Esophagus mucosa (tissue), 1 donor: ENCODE measurements at places on chromosomes 4 and X. TPM values are rescaled to one million over a fixed set of nuclear protein-coding genes. Genes with fewer than 3 reads are reported as not detected.

DNA sequence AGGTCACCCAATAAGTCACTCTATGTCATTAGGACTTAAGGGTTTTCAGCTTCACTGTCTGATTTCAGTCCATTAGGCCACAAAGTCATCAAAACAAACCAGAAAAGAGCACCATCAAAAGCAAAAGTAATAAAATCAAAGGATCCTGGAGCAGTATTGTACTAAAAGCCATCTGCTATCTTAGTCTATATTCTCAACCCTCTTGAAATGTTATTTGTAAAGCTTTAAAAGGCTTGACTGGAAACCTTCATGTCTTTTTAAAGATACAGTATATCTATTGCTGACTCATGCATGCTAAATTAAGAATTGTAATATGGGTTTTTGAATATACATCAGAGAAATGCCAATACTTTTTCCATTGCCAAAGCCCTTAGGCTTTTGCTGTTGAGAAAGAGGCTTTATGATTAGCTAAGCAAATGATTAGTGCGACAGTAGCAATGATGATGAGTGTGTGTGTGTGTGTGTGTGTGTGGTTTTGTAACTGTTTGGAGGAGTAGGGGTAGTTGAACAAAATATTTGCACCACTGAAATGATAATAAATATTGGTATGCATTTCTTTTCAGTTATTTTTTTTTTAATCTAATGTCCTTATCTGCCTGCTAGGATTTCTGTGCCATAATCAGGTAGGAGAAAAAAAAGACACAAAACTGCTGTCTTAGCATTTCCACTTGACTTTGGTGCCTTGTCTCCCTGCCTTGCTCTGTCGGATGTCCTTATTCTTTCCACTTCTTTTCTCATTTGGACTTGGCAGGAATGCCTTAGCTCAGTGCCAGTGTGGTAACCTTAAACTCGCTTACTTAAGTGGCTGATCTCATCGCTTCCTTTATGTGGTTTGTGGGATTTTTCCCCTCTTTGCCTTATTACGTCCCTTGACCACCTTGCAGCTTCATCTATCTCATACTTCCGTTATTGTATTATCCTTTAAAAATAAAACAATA, 119.7 kb downstream of the PCDH7 start:
- ATAC-seq: no peak

DNA sequence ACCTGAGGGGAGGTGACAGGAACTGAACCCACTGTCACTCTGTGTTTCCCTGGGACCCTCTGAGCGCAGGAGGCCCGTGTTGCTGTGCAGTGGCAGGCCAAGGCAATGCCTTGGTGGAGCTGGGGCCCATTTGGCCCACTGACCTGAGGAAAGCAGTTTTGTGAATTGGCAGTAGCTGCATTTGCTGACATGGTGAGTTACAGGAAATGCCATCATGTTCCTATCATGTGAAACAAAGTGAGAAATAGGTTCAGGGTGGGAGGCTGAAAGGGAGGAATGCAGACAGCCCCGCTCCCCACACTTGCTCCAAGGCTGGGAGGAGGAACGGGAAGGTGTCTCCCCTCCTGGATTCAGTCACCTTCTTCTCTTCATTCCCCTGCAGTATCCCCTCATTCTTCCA, 146.1 kb downstream of the PTTG2 start:
- ATAC-seq: no peak

STOX2 gene
- total RNA-seq: 12.0 TPM

GRCh38 chr4:152348670-152349069, 187.2 kb downstream of the FBXW7 start:
- no peak for ATAC-seq

- ATAC-seq: no peak
These were observed 33.5 kb downstream of the ACE2 start for GRCh38 chrX:15567267-15567666.

DNA sequence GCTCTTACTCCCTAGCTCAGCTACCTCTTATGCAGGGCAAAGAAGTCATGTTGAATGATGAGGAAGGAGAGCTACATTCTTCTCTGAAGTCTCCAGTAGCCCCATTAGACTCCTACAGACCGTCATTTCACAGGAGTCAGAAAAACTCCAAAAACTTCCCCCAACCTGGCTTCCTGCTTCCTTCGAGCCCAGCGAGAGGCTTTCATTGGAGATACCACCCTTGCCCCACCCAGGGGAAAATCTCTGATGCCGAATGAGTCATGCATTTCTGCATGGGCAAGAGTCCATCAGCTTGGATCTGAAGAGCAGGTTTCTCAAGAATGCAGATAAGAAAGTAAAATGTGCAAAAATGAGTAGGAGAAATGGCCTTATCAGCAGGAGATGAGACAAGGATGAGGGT, 53.0 kb downstream of the ARSF start:
- peak; percentile 92 for ATAC-seq

- ATAC-seq: no peak
These were observed 136.4 kb upstream of the NDST4 start for GRCh38 chr4:115249808-115250207.

DNA sequence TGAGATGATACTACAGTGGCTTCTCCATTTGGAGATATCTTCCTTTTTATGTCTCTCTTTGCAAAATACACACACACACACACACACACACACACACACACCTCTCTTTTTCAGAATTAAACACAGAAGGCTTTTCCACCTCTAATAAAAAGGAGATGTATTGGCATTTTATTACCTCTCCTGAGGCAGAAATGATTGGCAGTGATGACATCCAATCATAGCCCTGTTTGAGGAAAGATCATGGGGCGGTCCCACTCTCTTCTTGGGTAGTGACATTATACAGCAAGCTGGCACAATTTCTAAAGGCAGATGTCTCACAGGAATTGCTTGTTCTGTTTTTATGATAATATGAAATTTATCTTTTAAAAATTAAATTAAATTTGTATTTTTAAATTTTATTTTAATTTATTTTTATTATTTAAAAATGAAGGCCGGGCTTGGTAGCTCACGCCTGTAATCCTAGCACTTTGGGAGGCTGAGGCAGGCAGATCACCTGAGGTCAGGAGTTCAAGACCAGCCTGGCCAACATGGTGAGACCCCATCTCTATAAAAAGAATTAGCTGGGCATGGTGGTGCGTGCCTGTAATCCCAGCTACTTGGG, 15.6 kb downstream of the CHRNA9 start:
- no peak for ATAC-seq

UCP1 gene
- total RNA-seq: not detected

DNA sequence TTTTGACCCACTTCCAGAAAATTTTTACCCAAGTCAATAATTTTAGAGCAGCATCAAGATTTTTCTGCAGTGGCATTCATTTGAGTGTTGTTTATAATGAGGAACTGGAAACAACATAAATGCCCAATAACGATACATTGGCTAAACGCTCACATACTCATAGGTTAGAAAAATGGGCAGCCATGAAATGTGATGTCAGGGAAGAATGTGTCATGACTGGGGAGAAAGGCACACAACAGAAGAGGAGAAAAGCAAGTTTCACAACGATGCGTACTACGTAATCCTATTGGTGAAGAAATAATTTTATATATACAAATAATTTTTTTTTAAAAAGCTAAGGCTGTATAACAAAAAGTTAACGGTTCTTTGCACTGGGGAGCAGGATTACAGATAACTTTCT, 33.6 kb upstream of the MAP3K15 start:
- ATAC-seq: no peak

- ATAC-seq: peak; percentile 45
These were observed 915 bp upstream of the RAB33B start for GRCh38 chr4:139453041-139453370.

DNA sequence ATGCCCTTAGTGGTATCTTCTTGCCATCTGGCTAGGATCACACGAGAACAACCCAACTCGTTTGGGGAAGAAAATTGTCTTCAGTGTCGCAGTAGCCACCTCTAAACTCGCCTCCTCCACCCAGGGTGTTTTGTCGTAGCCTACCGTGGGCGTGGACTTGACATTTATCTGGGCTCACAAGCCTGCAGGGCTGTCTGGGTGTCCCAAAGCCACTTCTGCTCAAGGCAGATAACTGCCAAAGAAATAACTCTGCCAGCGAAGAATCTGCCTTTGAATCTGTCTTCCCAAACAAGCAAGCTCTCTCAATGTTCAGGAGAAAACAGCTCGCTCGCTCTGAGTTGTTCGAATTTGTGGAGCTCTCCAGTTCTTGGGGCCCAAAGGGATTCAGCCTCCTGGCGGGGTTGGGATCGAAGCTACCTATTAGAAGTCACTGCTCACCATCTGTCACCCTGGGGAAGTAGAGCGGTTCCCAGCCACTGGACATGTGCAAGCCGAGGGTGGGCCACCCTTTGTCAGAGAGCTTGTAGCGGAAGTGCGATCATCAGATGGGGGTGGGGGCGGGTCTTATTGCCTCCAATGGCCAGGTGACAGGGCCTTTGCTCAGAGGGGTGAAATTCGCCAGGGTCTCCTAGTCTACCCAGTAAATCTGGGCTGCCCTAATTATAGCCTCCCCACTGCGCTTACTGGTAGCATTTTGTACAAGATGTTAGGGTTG, 14.8 kb downstream of the BLOC1S4 start:
- ATAC-seq: no peak

DNA sequence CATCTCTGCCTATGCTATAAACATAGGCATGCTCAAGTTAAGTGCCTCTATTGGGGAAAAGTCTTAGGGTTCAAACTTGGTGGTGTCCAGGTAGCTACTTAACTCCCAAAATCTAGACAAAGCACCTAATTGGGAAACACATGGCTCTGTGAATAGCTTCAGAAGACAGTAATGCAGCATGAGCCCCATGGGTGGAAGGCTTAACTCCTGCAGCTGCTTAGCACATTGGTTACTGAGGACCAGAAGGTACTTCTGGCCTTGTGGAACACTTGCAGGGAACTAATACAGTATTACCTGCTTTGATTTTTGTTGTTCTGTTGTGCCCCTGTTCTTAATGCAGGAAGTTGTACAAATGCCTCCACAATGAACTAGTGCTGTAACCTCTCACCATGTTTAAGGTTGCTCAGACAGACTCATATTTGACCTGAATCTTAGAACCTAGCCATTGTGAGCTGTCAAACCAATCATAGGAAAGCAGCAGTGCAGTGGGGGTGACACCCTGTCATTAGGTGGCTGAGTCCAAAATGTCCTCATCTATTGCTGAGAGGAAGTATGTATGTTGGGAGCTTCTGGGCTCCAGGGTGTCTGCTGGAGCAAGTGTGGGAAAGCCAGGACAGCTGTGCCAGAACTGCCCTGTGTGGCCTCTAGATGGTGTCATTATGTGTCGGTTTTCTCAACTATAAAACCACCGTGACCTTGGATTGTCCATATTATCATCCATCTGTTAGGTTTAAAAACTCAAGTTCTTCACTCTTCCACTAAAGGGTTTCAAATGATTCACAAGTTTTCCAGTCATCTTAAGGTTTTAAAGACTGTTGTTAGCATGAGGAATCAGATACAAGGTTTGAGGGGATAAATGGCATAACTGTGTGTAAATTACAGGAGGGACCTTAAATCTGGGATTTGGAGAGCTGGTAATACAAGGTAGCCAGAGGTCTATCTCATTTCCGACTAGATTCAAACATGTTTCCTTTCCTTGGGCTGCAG, 69.9 kb upstream of the WDR1 start:
- no peak for ATAC-seq

DNA sequence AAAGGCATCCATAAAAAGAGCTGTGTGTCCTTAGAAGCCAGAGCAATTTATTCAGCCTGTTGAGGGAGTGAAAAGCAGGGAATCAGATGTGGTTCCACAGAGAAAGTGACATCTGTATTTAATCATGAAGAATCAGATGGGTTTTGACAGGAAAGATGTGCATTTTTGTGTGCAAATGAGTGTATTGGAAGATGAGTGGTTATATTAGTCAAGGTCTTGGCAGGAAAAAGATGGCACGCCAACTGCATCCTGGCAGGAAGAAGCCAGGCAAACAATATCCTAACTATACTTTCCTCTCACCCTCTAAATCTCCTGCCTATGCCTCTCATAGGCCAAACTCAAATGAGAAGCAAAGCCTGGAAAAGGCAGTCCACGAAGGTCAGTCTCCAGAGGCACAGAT, 59.1 kb downstream of the SCFD2 start:
- ATAC-seq: no peak

SPATA4 gene
- not detected for total RNA-seq

CSAG2 gene
- total RNA-seq: not detected

GRCh38 chr4:158208963-158209640, 1.2 kb upstream of the TMEM144 start:
- ATAC-seq: no peak

GRCh38 chrX:109283870-109284269, 198.0 kb downstream of the GUCY2F start:
- no peak for ATAC-seq

- ATAC-seq: no peak
These were observed 1429.4 kb upstream of the ADGRL3 start for GRCh38 chr4:59770601-59771264.

DNA sequence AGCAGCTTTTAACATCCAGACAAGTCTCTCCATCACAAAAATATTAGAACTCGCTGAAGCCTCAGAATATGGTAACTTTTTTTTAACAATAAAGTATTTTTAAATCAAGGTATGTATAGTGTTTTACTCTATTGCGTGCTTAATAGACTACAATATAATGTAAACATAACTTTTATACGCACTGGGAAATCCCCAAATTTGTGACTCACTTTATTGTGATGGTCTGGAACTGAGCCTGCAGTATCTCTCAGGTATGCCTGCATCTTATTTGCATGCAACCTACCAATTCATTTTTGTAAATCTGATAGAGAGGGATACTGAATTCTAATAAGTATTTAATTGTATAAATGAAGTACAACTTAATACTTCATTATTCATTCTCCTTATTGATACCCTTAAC, 823.5 kb downstream of the ADGRL3 start:
- no peak for ATAC-seq

PHKA1 gene
- 6.7 TPM for total RNA-seq

- ATAC-seq: no peak
These were observed 2.6 kb downstream of the NSD2 start for GRCh38 chr4:1873776-1874175.

DNA sequence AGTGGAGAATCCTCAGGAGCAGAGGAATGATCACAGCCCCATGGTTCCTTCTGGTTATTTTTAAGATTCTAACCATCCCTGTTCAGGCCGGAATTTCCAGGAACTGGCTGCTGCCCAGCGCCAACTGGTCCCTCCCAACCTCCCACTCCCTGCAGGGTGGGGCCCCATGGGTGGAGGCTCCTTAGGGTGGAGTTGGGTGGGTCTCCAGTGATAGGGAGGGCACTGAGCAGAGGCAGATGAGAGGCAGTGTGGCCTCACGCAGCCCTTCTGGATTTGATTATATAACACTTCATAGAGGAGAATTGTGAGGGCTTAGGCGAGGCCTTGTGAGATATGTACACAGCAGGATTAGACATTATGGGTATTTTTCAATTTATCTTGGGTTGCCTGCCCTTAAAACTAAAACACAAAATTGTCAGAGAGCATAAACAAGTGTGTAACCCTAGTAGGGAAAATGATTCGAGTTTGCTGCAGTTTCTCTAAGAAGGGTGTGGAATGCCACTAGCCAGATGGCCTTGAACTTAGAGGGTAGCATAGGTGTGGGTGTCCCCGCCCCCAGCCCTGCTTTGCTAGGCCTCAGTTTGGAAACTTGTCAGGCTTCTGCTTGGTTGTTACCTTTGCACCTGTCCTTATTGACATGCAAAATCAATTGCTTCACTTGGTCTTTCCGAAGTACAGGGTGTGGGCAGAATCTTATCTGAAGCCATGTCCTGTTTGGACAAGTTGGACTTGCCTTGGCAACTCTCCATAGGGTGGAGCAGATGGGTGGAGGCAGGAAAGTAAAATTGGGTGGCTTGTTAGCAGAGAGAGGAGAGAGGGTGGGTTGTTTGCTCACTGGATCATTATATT, 9.4 kb downstream of the KLF3 start:
- peak; percentile 84 for ATAC-seq
